ENCODE measurements at places on chromosomes 2 and 18.

DNA sequence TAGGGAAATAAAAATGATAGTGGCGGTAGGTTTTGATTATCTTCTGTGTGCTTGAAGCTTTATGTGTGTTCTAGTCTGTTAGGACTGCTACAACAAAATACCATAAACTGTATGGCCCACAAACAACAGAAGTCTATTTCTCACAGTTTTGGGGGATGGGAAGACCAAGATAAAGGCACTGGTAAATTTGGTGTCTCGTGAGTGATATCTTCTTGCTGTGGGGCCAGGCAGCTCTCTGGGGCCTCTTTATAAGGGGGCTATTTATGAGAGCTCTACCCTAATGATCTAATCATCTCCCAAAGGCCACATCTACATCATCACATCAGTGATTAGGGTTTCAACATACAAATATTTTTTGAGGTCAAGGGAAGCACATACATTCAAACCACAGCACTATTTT, 86.8 kb upstream of the SPHKAP start:
- DNase-seq, result no peak

- DNase-seq, result no peak
Observed at GRCh38 chr2:41937921-41938708, 109.7 kb upstream of the PKDCC start.

DNA sequence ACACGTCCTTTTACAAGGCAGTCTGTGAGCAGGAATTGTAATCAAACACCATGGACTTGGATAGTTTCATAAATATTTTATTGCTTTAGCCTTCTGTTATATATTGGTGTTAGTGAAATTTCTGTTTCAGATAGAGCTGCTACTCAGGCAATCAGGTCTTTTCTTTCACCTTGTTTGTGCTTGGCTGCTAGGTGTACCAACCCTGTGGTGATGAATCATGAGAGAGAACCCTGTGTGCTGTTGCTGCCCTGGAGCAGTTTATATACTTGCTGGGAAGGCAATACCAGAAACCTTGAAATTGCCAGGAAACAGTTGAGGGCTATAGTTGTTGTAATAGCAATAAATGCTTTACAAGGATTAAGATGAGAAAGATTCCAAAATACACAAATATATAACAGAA, 84.5 kb downstream of the FSHR start:
- DNase-seq, result no peak

GRCh38 chr18:23495723-23496440, 7.4 kb upstream of the RMC1 start:
- no peak for DNase-seq

DNA sequence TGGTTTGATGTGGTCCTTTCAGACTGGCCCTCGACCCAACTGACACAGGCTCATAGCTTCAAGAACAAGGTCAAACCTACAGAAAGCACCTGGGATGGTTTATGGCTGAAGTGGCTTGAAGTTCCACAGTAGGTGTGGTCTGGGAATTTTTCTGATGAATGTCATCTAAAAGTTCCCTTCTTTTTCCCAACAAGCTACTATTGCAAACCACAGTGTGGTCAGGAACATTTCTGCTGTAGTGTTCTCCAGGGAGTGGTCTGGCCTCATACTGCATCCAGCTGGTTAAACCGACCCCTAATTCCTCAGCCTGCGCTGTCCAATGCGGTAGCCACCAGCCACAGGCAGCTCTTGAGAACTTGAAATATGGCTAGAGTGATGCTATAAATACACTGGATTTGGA, 92.7 kb downstream of the FAM124B start:
- DNase-seq, result no peak

DNA sequence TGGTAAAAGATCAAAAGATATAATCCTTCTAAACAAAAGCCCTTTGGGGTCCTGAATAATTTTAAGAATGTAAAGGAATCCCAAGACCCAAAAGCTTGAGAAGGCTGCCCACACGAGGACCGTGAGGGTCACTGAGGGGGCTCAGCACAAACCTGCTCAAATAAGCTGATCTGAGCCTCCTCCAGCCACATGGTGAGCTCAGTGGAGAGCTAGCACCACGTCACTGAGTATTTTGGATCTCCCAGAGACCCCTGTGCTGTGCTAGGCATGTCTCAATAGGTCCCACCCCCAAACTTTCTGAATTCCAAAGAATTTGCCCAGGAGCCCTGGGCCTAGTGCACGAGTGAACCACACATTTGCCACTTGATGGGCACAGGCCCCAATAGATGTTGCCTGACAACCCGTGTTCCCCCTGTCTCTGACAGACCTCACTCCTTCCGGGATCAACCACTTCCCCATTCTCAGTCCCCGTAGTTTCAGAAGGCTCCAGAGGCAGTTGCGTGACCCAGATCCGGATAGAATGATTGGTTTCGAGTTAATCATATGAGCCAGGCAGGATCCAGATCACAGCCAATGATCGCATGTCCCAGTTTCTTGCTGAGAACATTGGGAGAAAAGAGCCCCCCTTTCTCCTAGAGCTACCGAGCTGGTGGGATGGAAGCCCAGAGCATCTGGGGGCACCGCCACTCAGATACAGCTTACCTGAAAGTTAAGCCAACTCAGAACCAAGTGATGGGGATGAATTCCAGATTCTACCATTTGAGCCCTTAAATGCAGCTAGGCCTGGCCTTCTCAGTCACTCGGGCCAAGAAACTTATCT, 203.8 kb downstream of the TNS1 start:
- DNase-seq, result no peak

DNA sequence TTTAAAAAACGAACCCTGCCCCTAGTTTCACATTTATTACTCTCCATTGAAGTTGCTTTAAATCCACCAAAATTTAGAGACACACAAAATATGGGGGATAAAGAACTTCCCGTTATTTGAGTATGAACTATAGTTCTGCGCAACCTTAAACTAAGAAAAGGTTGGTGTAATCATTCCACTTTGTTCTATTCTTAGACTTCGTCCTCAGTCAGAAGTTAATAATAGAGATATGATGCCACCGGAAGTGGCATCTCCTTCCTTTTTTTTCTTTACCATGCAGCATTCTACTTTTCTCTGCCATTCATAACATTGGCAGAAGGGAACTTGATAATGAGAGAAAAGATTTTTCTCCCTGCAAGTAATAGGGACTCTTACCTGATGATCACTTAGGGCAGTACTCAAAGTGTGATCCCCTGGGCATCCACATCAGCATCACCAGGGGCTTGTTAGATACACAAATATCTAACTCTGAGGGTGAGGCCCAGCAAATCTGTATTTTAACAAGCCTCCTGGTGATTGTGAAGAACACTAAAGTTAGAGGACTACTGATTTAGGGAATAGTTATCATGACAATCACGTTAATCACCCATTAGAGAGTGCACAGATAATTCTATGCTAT, 147.7 kb upstream of the DTNA start:
- no peak for DNase-seq

DNA sequence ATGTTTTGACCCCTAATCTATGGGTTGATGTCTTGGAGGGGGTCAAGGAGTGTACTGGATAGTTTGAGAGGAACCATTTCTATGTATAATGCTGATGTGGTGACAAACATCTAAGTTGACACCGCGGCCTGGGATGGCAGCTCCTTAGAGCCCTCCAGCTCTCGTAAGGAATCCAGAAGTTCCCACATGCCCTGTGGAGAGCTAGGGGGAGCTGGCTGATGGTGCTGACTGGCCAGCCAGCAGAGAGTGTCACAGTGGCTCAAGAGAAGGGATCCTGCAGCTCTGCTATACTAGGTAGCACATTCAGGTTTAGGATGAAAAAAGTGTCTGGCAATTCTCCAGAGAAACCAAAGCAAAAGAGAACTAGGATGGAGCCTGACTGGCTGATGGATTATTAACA, 842.2 kb upstream of the VRK2 start:
- DNase-seq, result no peak

DNA sequence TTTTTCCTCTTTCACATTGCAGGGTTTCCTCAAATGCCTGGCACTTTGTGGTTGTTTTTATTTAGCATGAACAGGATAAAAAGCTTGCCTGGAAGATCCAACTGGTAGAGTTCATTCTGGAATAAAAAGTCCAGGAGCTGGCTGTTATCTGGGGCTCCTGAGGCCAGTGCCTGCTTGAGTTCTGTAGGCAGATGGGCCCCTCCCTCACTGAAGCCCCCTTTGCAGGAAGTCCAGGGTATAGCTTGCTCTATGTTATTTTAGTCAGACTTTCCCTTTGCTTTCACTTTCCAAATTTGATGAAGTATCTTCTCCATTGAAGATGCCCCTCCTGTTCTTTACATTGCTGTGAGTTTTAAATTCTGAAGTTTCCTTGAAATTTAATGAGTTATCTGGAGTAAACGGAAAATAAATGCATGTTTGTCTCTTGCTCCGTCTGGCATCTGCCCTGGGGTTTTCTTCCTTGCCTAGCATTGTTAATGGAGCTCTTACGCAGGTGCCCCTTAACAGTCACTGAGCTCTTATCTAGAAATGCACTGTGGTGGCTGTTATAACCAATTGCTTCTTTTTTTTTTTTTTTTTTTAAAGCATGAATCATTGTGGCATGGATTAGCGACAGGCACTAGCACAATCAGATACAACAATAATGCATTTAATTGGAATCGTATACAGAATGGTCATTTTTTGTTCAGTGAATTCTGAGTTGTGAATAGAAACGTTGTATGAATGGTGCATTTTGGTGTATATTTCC, 27.0 kb upstream of the LPIN1 start:
- no peak for DNase-seq

GRCh38 chr2:182553483-182553882, 126.6 kb upstream of the PDE1A start:
- DNase-seq, result no peak

- DNase-seq, result no peak
Observed at GRCh38 chr2:109380502-109381326, 233.1 kb downstream of the SEPTIN10 start.

DNA sequence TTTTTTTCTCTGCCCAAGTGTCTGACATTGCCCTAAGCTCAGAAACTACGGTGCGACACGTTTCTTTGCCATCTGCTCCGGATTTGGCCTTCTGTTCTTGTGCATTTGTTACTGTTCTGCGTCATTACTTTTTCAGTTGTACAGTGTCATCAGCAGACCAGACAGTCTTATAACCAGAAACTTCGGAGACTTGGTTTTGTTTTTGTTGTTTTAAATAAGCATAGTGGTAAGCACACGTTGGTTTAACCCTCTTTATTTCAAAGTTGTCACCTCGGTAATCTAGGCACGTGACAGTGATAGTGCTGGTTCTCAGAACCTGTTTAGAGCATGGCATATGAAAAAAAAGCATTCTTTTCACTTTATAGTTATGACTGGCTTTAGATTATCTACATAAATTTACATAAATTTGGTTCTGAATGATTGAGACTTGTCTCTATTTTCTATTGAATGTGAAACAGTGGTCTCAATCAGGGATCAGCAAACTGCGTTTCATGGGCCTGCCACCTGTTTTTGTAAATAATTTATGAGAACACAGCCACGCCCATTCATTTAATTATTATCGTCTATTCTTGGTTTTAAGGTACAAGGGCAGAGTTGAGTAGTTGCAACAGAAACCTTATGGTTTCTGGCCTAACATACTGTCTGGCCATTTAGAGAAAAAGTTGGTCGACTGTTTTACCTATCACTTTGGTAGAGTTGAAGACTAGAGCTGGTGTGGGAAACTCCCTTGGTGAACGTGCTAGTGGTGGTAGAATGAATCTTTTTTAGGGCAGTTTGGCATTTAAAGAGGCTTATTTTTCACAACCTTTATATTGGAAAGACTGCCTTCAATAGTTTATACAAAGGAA, 106.5 kb downstream of the ZNF532 start:
- DNase-seq, result no peak

GRCh38 chr2:151728804-151729414, 5.4 kb downstream of the NEB start:
- DNase-seq, result no peak

GRCh38 chr18:48573632-48574283, 34.9 kb downstream of the CTIF start:
- DNase-seq, result no peak

GRCh38 chr18:10013621-10014543, 100.1 kb downstream of the VAPA start:
- no peak for DNase-seq

DNA sequence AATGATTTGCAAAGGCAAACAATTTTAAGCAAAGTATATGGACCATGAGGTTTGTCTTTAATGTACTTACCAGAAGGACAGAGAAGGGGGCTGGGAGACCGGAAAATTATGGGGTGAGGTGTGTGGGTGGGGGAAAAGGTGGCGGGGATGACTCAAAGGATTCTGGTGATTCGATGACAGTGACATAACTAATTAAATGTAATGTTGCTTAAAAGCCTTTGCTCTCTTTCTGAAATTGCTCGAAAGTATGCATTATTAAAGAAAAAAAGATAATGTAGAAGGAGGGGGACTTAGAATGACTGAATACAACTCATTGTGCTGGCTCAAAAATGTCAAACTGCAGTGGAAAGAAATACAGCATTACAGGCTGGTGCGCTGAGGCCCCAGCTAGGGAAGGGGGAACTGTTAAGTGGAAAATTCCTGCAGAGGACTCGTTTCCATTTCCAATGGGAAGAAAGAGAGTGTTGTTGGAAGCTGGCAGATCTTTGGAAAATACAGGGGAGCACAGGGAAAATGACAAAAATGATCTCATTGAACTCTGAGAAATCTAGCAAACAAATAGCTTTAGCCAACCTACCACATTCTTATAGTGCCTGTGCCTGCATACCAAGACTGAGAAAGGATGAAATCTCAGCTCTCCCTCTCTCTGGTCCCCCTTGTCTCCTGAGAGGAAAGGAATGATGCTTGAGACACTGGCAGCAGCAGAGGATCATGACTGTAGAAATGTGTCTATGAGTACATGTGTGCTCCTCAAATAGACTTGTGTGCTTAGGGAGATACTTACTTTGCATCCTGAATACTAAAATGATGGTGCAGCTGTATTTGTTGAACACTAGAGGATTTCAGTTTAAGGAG, 632.4 kb downstream of the NYAP2 start:
- DNase-seq, result no peak

DNA sequence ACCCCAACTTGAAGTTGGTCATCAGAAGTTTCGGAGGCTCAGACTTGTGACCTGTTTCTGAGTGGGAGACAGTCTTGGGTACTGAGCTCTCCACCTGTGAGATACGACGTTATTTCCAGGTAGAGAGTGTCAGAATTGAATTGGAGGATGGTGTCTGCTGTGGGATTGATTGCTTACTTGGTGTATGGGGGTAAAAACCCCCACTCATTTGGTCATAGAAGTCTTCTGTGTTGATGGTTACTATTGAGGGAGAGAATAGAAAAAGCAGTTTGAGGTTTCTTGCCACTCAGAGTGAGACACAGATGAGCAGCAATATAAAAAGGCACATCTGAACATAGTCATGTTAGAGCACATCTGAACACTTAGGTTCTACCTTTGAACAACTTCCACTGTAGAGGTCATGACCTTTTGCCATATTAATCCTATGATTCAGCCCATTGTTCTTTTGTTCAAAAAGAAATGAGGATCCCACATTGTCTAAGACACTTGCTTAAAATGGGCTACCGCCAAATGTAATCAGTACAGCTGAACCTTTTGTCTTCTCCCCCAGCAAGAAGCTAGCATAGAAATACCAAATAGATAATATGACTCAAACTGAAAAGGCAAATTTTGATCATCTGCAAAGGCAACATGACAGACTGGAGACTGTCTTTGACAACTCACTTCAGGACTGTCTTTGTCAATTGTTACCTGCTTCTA, 73.3 kb downstream of the NAB1 start:
- no peak for DNase-seq

- DNase-seq, result no peak
Observed at GRCh38 chr2:47076126-47076506, 79.0 kb downstream of the STPG4 start.

Data from stimulated activated CD4-positive, alpha-beta T cell treated with anti-CD3 and anti-CD28 coated beads, TNF-alpha, amount 100 ng/mL, for 1 hour (primary cell).